CD4-positive, alpha-beta memory T cell (primary cell): ENCODE measurements at places on chromosomes 4 and X. TPM values are rescaled to one million over a fixed set of nuclear protein-coding genes. Genes with fewer than 3 reads are reported as not detected.

Gene INPP4B
- polyA plus RNA-seq: 112 TPM

Gene ABLIM2
- 0.44 TPM for polyA plus RNA-seq

- no peak for DNase-seq
Measured at GRCh38 chr4:20474119-20474518, 222.4 kb downstream of the SLIT2 start.

DNA sequence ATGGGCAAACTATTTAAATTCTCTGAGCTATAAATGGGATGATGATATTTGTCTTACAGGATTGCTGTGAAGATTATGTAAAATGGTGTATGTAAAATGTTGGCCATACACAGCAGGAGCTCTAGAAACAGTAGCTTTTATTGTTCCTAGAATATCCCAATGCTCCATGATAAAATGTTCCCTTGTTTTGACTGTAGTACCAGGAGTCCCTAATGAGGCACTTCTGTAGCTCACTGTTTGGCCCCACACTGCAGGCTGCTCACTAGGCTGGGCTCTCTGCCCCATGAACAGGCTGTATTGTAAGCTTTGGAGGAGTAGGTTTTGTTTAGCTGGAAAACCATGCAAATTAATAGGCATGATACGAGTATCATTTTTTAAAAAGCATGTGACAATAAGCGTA is 3.3 kb upstream of the FGA start:
- DNase-seq: no peak

Gene FAM114A1
- polyA plus RNA-seq: 0.64 TPM

DNA sequence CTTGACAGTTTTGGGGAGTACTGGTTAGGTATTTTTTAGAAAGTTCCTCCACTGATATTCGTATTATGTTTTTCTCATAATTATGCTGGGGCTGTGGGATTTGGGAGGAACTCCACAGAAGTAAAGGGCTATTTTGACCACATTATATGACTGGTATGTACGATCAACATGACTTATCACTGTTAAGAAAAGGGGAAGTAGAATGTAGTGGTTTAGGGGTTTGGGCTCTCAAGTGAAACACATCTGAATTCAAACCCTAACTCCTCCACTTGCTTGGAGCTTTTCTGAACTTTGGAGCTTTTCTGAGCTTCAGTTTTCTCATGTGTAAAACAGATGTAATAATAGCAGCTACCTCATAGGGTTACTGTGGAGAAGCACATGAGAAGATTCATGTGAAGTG is 96.4 kb upstream of the C1GALT1C1 start:
- no peak for DNase-seq

Gene JAKMIP1
- polyA plus RNA-seq: 2.5 TPM

Gene RNF128
- polyA plus RNA-seq: 0.23 TPM

Gene SULT1E1
- not detected for polyA plus RNA-seq

DNA sequence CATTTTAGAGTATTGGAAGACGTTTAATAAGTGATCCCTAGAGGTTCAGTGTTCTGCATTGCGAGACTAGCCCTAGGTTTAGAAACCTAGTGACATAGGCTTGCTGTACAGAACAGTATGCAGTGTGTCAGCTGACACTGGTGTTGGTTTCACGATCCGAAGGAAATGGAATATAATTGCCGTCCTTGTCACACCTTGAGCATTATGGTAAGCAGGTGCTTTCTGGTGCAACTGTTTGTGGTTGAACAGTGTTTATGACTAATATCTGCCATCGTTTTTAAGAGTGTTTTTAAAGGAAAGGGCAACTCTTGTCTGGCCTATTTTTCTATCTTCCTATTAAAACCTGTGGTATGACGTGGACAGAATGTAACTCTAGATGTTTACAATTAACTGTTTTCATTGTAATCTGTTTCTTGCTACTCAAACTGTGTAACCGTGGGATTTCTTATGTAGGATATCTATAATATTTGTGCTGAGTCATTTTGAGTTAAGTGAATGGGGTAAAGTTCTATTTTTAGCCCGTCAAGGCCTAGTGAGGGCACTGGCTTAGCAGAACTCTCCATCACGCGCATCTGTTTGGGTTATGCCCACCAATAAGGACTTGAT is 53.8 kb upstream of the TBC1D14 start:
- peak; percentile 52 for DNase-seq

DNA sequence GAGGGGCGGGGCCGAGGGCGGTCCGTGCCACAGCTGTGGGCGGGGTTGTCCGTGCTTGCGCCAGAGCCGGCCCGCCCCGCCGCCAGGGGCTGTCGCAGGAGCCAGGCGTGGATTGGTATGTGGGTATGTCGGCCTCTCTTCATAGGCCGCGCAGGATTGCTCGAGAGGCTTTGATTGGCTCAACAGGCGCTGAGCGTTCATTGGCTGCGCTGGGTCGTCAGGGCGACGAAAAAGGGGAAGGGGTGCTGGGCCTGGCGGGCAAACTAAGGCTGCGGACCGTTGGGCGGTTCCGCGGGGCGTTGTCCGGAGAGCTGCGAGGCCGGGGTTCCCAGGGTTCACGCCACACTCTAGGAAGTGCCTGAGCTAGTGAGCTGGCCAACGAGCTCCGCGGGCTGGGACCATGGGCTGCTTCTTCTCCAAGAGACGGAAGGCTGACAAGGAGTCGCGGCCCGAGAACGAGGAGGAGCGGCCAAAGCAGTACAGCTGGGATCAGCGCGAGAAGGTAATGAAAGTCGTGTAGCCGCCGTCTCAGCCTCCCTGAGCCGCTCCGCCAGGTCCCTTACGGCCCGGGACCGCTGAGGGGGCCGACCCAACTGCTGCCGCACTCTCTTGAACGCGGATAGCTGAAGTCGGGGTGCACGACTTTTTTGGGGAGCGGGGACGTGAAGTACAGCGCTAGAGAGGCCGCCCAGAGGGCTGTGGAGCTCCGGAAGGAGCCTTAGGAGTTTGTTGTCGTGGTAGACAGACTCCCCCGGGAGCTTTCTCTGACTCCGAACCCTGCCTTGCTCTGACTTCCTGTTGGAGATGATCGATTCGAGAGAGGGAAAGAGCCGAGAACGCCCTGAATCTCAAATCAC is at the start of gene RP2:
Gene RP2, plus strand, starts transcription at position 343 of the 857 bp plus-strand sequence. Its CDS starts 58 bp downstream, at position 401.
- DNase-seq: peak; percentile 85

- no peak for DNase-seq
Measured at GRCh38 chr4:8305851-8306471, 36.4 kb downstream of the HTRA3 start.

GRCh38 chrX:67563469-67564448 is 19.9 kb downstream of the AR start:
- no peak for DNase-seq

DNA sequence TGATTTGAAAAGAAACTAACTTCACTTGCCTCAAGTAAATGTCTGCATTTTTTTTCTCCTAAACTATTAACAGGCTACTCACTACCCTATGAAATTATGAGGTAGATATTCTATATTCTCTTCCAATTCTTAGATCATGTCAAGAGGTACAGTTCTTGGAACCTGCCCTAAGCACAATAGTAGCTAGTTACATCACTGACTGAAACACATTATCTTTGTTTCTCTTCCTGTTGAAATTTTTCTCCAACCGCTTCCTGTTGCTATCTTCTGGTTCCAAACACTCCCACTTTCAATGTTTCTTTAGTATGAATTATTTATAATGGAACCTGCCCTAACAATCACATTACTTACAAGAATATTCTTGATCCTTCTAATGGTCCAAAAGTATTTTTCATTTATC is 5.0 kb upstream of the BANK1 start:
- DNase-seq: no peak

DNA sequence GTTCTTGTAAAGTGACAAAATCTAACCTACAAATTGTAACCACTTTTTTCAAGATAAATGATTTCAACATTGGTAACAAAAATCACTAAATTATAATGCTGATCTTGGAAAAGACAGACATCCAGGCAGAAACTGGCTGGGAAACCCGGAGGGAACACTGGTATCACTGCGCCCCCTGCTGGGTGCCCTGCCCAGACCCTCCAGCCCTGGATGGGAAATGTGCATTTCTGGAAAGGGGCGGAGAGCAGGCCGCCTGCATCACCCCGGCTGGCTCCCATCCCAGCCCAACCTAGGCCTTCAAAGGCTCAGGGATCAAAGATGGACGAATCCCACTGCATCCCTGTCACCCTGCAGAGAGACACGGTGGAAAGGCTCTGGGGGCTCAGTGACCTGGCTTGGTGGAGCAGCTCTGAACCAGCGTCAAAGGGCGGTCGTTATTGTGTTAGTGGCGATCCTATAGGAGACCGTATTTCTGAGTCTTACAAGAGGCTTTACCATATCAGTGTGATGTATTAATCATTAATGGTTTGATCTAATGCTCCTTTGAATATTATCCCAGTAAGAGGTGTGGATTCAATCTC is 37.3 kb downstream of the ACOX3 start:
- no peak for DNase-seq

GRCh38 chr4:138178566-138178965 is 63.6 kb downstream of the SLC7A11 start:
- DNase-seq: no peak

DNA sequence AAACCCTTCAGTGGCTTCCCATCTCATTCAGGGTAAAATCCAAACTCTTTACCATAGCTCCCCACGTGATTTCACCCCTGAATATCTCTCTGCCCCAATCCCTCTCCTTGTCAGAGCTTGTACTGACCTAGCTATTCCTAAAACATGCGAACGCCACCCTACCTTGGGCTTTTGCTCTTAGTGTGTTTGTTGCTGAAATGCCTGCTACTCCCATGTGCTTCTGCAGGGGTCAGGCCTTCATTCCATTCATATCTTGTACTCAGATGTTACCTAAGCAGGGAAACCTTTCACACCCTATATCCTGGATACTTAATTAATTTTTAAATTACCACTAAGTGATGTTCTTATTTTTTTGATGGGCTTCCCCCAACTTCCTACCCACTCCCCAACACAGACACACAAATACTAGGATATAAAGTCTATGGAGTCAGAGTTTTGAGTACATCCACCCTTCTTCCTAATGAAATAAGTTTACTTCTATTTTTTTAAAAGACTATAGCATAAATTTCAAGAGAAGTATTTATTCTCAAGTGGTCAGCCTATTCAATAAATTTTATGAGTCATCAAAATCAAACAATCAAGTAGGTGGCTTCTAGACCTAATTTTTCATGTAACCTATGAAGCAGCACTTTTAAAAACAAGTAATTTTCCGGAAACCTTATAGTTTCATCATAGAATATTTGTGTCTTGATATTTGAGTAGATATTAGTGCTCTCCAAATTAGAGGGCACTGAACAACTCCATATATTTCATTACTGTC is 189.4 kb downstream of the RAPGEF2 start:
- DNase-seq: no peak
